ENCODE measurements at places on chromosomes 2 and 18. TPM values are rescaled to one million over a fixed set of nuclear protein-coding genes. Genes with fewer than 3 reads are reported as not detected.

- DNase-seq = no peak
Observed at GRCh38 chr18:44238454-44238853, 442.2 kb upstream of the SETBP1 start.

DNA sequence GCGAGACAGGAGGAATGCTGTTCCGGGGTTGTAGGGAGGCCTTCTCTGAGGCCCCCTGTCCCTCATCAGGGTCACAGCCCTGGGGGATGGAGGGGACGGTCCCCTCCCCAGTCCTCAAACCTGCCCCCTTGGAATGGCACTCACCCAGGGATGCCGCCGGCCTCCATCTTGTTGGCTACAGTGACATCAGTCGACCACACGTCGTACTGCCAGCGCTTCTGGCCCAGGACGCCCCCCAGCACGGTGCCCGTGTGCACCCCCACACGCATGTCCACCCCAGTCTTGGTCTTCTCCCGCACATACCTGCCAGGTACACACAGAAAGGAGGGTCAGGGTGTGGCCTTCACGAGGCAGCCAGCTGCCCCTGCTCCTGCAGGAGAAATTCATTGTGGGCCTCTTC lies 46.5 kb downstream of the CENPO start:
- no peak for DNase-seq

TRAF3IP1 gene
- total RNA-seq = 7.3 TPM

GRCh38 chr2:230767862-230768388 lies 55.3 kb downstream of the CAB39 start:
- DNase-seq = no peak

RAMP1 gene
- total RNA-seq = not detected

ANKRD62 gene
- not detected for total RNA-seq

LYPD6 gene
- total RNA-seq = 14.1 TPM

GRCh38 chr2:49367003-49367402 lies 212.7 kb upstream of the FSHR start:
- DNase-seq = no peak

UGT1A10 gene
- total RNA-seq = not detected

DNA sequence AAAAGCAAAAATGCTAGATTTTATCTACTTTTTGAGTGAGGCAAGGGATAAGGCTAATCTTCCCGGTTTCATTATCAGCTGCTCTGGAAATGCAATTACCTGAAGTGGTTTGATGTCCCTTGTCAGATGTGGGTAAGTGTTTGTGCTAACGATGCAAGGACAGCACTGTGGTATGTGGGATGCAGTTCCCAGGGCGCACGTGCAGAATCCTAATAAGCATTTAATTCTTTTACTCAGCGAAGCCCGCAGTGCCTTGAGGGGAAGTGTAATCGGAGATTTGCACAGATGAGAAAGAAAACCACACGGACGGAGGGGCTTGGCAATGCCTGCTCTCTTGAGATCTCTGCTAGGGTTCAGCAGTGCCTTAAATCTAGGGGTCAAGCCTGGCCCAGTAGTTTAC lies 108.5 kb upstream of the LYPD6 start:
- DNase-seq = no peak

DNA sequence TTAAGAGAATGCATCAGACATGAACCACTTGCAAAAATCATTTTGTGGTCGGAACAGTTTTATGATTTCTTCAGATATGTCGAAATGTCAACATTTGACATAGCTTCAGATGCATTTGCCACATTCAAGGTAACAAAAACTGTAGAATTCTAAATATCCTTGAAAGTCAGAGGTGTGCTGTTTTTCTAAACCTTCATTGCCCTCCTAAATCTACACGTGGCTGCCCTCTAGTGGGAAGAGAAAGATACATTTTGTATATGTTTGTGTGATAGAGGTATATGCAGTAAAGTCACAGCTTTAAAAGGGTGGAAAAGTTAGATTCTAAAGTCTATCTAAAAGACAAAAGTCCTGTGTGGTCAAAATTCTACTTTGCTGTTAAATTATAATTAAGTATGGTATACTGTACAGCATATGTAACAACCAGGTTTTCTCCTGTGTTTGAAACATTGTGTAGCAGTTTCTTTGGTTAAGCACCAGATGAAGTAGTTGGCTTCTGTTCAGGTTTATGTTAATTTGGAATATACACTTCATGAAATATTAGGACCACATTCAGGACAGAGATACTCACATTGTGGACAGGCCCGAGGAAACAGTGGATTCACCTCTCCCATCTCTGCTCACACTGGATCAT lies 65.9 kb upstream of the ITM2C start:
- DNase-seq = peak; percentile 80

DNA sequence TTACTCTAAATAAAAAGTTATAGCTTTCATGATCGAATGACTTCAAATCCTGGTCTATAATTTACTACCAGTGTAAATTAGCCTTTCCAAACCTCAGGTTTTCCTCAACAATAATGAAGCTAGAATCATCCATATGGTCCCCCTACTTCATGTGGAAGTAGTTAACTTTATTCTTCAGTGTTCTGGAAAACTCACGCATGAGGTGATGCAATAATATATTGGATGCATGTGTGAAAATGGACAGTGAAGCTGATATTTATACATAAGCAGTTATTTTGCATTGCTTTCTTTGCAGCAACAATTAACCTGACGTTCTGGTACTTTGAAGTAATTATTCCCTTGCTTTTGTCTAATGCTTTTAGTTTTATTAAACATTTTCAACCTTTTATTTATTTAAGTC lies 18.6 kb upstream of the UNC80 start:
- DNase-seq = no peak

MAP3K19 gene
- total RNA-seq = not detected

TUBA3E gene
- not detected for total RNA-seq

GRCh38 chr2:130916438-130916705 lies 79.7 kb downstream of the ARHGEF4 start:
- no peak for DNase-seq

SIX3 gene
- total RNA-seq = not detected

UGT1A8 gene
- not detected for total RNA-seq

- peak; percentile 51 for DNase-seq
Observed at GRCh38 chr2:126634273-126634861, 21.6 kb upstream of the GYPC start.

GRCh38 chr18:29449424-29449823 lies 1272.5 kb upstream of the CDH2 start:
- peak; percentile 13 for DNase-seq

GRCh38 chr2:44618251-44619023 lies 256.7 kb downstream of the CAMKMT start:
- no peak for DNase-seq

DNA sequence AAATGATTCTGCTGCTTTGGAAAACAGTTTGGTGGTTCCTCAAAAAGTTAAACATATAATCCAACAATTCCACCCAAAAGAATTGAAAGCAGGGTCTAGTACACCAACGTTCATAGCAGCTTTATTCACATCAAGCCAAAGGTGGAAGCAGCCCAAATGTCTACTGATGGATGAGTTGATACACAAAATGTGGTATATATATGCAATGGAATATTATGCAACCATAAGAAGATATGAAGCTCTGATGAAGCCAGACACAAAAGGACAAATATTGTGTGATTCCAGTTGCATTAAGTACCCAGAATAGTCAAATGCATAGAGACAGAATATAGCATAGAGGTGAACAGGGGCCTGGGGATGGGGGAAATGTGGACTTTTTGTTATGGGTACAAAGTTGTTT lies 269.3 kb downstream of the METTL4 start:
- DNase-seq = no peak

DSEL gene
- 9.2 TPM for total RNA-seq

RBKS gene
- 1.2 TPM for total RNA-seq

DNA sequence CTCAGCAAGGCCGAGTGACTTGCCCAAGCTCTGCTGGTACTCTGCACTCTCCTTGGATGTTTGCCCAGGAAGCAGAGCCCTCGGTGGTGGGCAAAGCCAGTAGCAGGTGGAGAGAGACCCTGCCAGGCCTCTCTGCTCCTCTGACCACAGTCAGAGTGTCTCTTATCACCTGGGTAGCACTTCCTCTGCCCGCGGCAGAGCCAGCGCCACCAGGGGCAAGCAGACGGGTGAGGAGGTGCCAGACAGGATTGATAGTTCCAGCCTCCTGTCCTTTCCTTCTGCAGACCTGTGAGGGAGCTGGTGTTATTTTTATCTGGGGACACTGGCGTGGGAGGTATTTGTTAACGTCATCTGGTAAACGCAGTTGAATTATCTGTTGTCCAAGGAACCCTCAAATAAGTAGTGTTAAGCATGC lies 152.9 kb downstream of the SMAD7 start:
- no peak for DNase-seq

DNA sequence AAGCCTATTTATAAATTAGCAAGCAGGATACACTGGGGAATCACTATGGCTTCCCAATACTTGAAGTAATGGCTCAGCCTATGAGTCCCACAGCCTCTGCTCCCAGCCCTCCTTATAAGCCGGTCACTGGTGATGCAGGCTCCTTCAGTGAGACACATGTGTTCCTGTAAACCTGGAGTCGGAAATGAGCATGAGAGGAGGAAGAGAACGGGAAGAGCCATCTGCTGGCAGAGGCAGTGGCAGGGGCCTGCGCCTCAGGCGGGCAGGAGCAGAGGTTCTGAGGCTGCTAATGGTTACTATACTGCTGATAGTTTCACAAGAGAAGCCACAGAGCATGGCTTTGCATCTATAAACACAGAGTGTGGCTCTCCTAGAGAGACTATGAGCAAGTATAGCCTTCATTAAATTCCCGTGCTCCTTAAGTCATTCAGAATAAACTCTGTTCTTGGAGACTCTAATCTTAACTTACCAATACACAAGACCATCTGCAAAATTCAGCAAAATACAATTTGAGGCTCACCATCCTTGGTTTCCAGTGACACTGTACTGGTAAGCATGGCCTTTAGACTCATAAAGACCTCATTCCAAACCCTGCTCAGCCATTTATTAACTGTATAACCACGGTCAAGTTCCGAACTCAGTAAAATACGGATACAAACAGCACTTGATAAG lies 63.3 kb downstream of the FBXO15 start:
- no peak for DNase-seq

STK11IP gene
- 13.9 TPM for total RNA-seq

- DNase-seq = no peak
Observed at GRCh38 chr2:184945326-184945725, 347.0 kb downstream of the ZNF804A start.

- no peak for DNase-seq
Observed at GRCh38 chr2:9693646-9694045, 62.8 kb upstream of the YWHAQ start.

GRCh38 chr2:199804831-199805230 lies 46.2 kb downstream of the FTCDNL1 start:
- DNase-seq = no peak

- no peak for DNase-seq
Observed at GRCh38 chr2:196276421-196276820, 105.0 kb upstream of the STK17B start.

CD302 gene
- total RNA-seq = 13.4 TPM

All from dermis blood vessel endothelial cell (primary cell).